ENCODE measurements at places on chromosomes 7 and 10. TPM values are rescaled to one million over a fixed set of nuclear protein-coding genes. Genes with fewer than 3 reads are reported as not detected.

DNA sequence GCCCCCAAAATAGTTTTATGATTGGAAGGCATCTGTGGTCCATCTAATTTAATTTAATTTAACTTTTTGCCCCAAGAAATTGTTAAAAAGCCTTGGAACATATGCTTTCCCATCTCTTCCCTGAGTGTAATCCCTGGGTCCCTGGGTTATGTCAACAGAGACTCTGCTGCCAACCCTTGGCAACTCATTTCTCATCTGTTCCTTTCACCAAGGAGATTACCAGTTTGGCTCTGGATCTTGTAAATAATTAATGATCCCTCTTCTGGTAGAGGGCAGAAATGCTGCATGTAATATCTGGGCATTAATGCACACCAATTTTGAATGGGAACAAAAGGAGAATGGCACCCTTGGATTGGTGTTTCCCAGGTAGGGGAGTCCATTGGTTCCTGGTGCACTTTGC lies 514.2 kb downstream of the CCSER2 start:
- no peak for DNase-seq

DNA sequence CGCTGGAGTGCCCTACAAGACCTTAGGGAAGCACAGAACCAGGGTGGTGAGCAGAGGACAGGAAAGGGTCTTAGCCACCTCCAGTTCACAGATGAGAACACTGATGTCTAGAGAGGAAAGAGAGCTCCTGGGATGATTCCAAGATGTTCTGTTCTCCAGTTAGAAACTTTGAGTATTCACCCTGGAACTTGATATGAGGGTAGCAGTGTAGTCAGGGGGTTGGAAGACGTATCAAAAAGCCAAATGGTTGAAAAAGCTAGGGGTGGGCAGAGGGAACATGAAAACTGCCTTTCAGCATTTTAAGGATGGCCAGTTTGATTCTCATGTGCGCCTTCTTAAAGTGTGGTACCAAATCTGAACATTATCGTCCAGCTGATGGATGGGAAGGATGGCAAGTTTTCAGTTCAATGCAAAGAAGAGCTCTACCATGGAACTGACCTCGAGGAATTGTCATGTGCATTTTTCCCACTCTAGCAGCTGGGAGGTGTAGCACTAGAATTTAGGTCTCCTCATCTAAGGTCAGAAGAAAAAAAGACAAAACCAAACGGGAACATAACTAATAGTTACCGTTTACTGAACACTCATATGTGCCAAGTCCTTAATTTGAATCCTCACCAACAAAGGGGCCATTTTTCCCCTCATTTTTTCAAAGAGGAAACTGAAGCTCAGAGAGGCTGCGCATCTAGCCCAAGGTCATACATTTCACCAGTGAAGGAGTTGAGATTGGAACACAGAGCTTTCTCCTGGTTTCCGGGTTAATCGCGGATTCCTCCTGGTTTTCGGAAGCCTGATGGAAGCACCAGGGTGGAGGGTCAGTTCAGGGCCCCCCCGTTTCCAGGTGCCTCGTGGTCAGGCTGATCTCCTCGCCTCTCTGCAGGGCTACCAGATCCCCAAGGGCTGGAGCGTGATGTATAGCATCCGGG lies 6.0 kb upstream of the CYP26A1 start:
- peak; percentile 4 for DNase-seq

GRCh38 chr7:103009466-103010185 lies 65.0 kb downstream of the FBXL13 start:
- no peak for DNase-seq

DNA sequence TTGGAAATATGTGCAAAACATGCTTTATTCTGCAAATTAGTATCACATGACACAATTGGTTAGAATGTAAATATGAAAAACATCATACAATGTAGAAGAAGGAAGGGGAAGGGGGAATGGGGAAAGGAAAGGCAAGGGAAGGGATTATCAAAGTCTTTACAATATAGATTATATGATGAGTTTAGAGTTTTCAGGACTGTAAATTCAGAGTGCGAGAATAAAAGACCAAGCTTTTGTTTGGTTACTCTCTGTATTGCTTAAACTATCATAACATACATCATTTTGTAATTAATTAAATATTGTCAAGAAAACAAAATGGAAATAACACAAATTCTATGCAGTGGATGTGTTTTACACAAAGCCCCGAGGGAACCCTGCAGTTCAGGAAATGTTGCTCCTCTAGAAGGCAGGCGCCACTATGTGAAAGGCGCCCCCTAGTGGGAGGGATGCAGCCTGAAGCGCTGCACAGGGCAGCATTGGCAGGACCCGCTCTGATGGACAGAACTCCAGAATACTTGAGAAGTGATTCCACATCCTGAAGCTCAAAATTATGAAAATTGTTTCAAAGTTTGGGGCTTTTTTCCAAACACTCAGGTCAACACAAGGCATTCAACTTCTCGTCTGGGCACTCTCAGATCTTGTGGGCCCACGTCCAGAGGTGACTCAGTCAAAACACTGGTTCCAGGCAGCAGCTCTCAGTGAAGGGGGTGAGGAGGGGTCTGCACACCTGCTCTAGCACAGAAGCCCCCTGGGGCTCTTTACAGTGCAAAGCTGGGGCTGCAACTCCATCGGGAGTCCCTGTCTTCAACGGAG lies 31.6 kb upstream of the TMEM254 start:
- DNase-seq = peak; percentile 77

GRCh38 chr10:115771755-115772154 lies 501.3 kb downstream of the GFRA1 start:
- DNase-seq = no peak

GRCh38 chr10:37488792-37489657 lies 363.6 kb downstream of the ANKRD30A start:
- no peak for DNase-seq

GRCh38 chr10:71725998-71726579 lies 6.5 kb upstream of the C10orf105 start:
- no peak for DNase-seq

GRCh38 chr10:99450624-99451498 lies 20.4 kb upstream of the GOT1 start:
- DNase-seq = no peak

DNA sequence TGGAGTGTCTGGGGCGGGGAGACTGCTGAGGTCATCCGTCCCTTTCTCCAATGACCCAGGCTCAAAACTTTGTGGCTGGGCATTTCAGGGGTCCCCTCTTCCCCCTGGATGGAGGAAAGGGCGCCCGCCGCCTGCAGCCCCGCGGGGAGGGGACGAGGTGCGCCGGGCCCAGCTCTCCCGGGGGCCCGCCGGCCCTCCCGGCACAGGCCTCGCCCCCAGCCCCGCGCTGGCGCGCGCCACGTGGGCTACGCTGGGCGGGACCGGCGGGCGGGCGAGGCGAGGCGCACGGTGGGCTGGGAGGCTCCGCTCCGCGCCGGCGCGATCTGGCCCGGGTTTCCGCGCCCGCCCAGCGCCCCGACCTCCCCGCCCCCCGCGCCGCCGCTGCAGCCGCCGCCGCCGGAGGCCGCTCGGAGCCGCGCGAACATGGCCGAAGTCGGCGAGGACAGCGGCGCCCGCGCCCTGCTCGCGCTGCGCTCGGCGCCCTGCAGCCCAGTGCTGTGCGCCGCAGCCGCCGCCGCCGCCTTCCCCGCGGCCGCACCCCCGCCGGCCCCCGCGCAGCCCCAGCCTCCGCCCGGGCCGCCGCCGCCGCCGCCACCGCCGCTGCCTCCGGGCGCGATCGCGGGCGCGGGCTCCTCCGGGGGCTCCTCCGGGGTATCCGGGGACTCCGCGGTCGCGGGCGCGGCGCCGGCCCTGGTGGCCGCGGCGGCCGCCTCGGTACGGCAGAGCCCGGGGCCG lies at the start of gene FOXK1:
Gene FOXK1, plus strand, starts transcription at position 410 of the 735 bp plus-strand sequence. Its CDS starts 14 bp downstream, at position 424.
- DNase-seq = peak; percentile 65

DNA sequence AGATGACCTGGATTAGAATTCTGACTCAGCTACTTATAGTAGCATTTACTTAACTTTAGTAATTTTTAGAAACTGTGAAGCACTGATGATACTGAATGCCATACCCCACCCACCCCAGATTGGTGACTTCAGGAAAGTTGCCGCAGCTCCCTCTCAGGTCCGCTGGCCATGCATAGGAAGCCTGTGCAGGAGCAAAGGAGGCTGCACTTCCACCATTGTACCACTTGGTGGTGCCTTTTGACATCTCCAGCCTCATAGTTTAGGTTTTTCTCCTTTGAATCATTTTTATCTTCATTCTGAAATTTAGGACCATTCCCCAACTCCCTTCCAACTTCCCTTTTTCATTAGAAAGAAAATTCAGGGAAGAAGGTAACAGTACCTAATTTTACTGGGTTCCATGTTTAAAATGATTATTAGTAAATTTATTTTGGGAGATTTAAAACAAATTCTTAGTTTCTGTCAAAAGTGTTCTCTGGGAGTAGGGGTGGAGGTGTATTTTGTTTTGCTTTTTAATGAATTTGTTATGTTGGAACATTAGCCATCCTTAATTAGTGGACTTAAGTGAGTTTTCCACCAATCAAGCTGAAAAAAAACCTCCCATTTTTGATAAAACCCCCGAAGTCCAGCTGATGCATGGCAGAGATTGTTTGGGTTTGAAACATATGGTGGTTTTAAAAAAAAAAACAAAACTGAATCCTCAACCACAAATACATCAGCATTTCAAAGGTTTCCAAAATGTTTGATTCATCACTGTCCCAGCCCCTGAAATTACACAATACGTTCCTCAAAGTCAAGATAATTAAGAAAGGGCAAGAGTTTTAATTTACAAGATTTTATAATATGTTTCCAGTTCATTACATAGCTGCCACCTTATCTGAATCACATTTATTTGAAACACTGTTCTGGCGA lies 109.6 kb downstream of the WNT2 start:
- peak; percentile 39 for DNase-seq

- no peak for DNase-seq
These were observed 75.5 kb upstream of the CAPZA2 start for GRCh38 chr7:116786791-116787443.

DNA sequence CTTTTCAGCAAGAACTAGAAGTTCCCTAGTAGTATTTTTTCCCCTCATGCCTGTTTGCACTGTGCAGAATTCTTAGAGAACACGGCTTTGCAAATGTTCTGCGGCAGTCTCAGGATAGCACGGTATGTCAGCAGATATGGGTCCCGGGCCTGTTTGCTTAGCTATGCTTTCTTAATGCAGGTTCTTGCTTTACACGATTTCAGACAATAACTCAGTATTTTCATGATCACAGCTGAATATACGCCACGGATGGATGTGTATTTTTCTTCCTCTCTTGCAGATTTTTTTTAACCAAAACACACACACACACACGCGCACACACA lies 137.3 kb downstream of the HECW1 start:
- no peak for DNase-seq

GRCh38 chr7:156943091-156944041 lies 6.1 kb upstream of the NOM1 start:
- no peak for DNase-seq

- no peak for DNase-seq
These were observed 13.4 kb downstream of the JAZF1 start for GRCh38 chr7:28166982-28167715.

DNA sequence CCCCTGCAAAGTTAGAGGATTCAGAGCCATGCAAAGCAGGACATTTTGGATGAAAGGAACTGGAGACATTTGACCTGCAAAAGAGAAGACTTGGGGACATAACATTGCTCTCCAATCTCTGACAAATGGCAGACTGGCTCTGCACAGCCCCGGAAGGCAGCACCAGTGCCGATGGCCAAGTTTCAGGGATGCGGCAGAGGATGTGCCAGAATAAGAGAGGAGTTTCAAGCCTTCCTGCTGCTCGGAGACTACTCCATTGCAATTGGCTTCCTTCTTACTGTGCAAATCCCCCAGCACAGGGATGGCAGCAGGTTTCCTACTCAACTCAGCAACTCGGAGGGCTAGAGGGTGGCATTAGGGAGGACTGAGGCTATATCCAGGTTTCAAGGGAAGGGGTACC lies 268.8 kb upstream of the ZMIZ1 start:
- no peak for DNase-seq

DNA sequence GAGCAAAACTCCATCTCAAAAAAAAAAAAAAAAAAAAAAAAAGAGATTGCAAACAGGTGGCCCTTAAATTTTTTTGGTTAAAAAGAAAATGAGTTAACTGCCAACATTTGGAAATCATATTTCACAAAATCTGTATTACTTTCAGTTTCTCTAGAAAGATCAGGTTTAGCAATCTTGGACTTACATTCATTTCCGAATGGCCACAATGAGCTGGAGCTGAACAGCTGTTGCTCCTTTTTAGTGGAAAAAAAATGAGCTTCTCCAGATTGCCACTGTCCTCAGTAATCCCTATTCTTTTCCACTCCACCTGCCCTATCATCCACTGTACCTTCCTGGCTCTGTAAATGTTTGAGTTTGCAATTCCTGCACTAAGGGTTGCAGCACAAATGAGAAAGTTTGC lies 43.6 kb downstream of the RAB11FIP2 start:
- DNase-seq = no peak

DNA sequence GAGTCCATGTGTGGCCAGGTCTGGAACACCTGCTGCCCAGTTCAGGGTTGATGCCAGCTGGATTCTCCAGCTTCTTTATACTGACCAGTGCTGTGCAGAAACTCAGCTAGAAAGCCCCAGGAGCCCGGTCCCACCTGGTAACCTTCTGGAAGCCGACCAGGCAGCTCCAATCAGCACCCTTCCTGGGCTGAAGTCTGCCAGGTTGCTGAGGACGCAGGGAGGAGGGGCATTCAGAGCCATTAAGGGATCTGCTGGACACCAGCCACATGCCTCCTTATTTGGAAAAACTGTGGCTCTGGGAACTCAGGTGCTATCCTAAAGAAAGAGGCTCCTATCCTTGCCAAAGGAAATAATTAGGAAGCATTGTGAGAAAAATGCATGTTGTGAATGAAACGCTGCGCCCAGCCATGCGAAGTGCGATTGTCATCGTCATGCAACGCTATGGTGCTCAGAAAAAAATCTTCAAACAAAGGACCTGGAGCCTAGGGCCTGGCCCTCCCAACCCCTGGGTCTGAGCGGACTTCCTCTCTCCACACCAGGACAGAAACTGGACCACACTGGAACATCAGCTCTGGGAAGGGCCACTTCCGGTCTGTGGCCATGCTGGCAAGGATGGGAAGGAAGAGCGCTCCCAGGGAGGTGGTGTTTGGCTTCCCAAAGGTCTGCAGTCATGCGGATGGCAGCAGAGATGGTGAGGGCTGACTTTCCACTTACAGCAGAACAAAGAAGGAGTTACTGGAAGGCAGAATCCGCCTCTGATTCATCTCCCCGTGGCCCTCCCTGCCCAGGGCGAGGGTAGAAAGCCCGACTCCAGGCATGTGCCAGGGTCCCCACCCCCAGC lies 90.1 kb downstream of the FAM53B start:
- no peak for DNase-seq

- DNase-seq = peak; percentile 73
These were observed 11.0 kb downstream of the GHRHR start for GRCh38 chr7:30974605-30975255.

NKX2-3 gene
- 4.4 TPM for total RNA-seq

LRRC17 gene
- 10.6 TPM for total RNA-seq

GAD2 gene
- not detected for total RNA-seq

AGR3 gene
- 50.9 TPM for total RNA-seq

TAS2R5 gene
- 1.2 TPM for total RNA-seq

MCU gene
- 40.9 TPM for total RNA-seq

HKDC1 gene
- total RNA-seq = 41.2 TPM

FGFR2 gene
- 135 TPM for total RNA-seq

YKT6 gene
- 58.6 TPM for total RNA-seq

NUDT13 gene
- 2.7 TPM for total RNA-seq

SLC39A12 gene
- not detected for total RNA-seq

TFR2 gene
- 13.8 TPM for total RNA-seq

C10orf53 gene
- total RNA-seq = not detected

PLPP4 gene
- 0.60 TPM for total RNA-seq
